ENCODE measurements at places on chromosomes 3 and 15.

GRCh38 chr15:81940467-81941451 lies 105.1 kb downstream of the MEX3B start:
- DNase-seq, result no peak

DNA sequence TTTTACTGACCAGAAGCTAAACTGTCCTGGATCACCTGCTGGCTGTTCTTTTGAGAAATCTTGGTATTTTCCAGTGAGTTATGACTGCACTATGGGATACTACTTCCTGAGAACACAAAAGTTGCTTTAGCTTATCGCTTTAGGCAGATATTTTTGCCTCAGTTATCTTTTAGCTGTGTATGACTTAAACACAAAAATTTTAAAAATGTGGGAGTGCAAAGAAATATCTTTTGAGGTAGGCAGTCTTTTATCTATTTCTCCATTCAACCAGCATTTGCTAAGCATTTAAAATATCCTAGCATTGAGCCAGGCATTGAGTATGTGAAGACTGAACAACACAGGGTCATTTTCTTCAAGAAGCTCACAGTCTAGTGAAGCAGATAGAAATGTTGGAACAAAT lies 981.9 kb downstream of the FHIT start:
- no peak for DNase-seq

GRCh38 chr3:153210660-153211059 lies 48.6 kb downstream of the RAP2B start:
- DNase-seq, result peak; percentile 32

DNA sequence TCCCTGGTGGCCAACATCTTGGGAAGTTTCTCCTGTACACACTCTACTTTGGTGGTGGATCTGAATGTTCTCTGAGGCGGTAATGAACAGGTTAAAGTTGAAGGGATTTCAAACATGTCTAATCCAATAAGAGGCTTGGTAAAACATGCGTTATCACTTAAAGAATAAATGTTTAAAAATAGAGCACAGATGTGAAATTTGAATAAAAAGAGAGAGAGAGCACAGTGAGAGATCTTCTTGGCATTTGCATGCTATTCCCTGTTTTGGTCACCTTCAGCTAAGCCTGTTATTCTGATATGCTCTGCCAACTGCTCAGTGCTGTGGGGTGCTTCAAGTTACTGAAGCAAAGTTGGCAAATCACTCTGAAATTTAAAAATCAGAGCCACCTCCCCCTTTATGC lies 237.7 kb upstream of the WNT5A start:
- no peak for DNase-seq

DNA sequence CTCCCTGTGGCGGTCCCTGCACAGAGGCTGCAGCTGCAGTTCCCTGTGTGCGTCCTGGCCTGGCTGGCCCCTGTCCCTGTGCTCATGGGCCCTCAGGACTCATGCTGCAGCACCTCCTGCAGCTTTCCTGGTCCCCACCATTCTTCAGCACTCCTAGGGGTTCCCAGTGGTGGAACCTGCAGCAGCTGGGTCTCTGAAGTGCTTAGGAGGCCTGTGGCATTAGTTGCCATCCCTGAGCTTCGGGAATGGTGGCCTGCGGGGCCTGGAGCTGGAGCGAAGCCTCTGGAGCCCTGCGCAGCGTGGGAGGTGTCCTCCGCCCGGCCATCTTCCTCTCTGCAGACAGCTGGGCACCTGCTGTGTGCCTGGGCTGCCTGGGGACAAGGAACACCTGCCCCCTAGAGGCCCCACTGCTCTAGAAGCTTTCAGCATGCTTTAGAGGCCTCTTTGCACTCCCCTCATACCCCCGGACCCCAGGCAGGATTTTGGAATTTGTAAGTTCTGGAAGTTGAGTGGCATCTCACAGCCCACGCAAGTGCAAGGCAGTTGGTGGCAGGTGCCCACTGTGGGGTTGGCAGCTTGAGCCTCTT lies 13.1 kb downstream of the PLXNA1 start:
- DNase-seq, result no peak

DNA sequence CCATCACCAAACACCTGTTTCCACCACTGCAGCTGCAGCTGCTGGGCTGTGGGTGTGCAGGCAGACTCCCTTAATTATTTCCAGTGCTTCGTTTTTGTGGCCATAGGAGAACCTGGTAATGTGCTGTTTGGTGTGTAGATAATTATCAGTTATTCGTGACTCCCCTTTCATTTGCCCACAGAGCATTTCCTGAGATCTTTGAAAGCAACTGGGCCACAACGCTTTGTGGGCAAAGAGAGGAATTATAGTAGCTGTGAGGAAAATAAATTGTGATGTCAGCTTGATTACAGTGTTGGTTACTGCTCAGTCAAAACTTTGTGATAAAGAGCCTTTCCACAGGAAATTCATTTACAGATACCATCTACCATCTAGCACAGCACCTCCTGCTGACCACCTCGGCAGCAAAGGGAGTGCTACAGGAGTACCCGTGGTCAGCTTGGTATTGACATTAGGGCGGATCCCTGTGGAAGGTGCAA lies 193.3 kb upstream of the SLCO3A1 start:
- peak; percentile 61 for DNase-seq

GRCh38 chr3:98969295-98969694 lies 67.8 kb upstream of the DCBLD2 start:
- no peak for DNase-seq

- peak; percentile 62 for DNase-seq
Measured at GRCh38 chr15:94231723-94232468, 535 bp downstream of the MCTP2 start.

DNA sequence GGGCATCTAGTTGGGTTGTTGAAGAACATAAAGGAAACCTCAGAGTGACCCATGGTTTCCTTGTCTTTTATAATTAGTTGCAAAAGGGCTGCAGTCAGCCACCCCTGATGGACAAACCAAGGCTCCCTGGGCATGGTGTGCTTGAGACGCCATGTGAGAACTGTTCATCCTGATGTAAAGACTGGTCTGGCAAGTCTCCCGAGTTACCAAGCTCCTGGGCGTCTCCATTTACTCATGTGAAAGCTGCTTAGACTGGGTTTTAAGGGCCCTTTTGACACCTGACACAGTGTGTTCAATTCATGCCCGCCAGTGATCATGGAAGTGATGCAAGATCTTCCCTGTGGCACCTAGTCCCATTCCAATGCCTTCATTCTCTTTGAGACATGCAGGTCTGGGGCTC lies 49.4 kb downstream of the GRK7 start:
- no peak for DNase-seq

DNA sequence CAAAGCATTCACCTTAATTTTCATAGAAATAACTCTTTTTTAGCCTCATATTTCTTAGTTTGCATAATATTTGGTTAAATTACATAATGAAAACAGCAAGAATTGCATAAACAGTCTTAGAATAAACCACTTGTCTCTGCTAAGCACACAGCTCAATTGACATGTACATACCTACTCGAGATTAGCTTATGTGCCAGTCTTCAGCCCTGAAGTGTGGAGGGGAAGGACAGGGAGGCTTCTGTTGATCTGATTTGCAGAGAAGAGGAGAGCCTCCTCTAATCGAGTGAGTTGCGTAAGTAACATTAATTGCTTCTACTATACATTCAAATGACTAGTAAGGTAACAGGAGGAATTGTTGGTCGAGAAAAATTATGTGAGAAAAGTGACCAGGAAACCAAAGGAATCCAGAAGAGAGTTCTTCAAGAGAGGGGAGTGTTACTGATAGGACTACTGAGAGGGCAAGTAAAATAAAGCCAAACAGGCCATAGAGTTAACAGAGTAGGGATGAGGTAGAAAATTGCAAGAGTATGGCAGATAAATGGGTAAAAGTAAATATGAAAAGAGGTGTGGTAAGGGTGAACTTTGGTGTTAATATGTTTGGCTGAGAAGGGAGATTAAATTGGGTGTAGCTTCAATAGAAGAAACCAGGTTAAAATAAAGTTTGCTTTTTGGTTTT lies 7.1 kb upstream of the GOLIM4 start:
- DNase-seq, result no peak

DNA sequence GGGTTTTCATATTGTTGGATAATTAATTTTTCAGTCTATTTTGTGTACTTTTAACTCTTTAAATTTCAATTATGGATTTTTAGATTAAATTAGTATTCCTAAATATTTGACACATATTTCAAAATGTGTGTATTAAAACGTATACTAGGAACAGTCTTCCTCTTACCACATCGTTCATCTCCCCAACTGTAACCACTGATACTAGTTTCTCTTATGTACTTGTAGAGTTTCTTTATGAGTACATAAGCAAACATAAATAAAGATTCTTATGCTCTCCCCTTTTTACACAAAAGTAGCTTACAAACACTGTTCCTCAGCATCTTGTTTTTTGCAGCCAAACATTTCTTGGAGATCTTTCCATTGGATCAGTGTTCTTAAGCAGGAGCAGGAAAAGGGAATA lies 45.9 kb downstream of the CMSS1 start:
- no peak for DNase-seq

GRCh38 chr3:65398953-65399352 lies 639.8 kb downstream of the MAGI1 start:
- DNase-seq, result no peak

- DNase-seq, result no peak
Measured at GRCh38 chr15:31125061-31125460, 23.5 kb upstream of the TRPM1 start.

DNA sequence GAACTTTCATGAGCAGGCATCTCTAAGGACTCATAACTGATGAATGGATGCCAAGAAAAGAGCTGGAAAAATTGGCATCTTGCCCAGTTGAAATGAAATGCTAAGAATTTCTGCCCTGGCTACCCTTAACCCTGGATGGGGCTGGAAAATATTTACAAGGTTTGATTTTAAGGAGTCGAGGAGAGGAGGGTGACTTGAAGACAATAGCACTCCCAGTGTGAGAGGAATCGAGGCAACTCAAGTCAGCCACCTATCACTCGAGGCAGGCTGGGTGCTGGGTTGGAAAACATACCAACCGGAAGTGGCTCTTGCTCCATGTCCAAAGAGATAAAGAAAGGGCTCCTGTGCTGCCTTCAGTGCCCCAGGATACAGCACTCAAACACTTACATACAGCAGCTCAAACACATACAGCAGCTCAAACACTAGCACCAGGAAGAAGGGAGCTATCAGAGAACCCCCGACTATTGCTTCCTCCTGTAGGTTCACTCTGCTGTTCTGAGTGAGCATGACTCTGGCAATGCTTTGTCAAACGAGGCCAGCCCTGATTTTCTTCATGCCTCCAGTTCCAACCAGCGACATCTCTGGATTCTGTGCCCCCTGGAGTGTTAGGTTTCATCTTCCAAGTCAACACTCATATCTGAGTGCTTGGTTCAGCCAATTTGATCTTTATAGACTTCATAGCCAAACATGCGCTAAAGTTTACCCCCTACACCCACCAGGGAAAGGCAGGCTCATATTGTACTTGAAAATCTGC lies 4.9 kb downstream of the PRICKLE2 start:
- no peak for DNase-seq

- DNase-seq, result no peak
Measured at GRCh38 chr3:196350067-196350466, 11.9 kb upstream of the TM4SF19 start.

DNA sequence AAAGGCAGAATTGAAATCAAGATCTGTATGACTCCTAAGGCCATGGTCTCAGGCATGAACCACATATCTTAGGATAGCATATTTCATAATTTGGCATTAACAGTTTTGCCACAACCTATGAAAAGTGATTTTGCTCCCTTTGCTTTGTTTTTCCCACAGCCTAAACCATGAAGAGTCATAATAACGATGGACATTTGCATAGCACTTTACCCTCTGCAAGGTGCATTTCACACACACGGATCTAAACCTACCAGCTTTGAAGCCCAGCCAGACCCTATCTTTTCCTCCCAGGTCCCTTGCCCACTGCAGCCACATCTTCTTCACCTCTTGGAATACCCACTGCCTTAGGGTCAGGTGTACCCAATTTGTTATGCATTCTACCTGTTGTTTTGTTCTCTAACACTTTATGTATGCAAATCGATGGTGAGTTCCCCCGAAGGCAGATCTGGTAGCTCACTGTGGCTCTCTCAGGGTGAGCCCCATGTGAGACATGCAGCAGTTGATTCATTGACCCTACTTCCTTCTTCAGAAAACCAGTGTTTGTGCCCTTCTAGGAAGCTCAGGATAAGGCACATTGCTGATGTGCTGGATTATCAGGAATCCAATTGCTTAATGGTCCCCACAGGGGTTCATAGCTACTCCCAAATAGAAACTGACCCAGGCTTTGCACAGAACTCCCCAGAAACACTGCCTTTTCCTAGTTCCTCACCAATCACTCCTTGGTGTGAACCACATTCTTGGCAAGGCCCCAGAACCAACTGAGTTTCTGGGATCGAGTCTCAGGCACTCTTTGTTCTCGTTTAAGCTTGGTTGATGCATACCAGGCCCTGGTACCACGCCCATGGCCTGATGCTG lies 8.7 kb downstream of the ARHGAP31 start:
- DNase-seq, result no peak

- DNase-seq, result no peak
Measured at GRCh38 chr15:32819448-32819847, 101.6 kb downstream of the GREM1 start.

- peak; percentile 10 for DNase-seq
Measured at GRCh38 chr3:182121401-182121800, 409.7 kb downstream of the SOX2 start.

DNA sequence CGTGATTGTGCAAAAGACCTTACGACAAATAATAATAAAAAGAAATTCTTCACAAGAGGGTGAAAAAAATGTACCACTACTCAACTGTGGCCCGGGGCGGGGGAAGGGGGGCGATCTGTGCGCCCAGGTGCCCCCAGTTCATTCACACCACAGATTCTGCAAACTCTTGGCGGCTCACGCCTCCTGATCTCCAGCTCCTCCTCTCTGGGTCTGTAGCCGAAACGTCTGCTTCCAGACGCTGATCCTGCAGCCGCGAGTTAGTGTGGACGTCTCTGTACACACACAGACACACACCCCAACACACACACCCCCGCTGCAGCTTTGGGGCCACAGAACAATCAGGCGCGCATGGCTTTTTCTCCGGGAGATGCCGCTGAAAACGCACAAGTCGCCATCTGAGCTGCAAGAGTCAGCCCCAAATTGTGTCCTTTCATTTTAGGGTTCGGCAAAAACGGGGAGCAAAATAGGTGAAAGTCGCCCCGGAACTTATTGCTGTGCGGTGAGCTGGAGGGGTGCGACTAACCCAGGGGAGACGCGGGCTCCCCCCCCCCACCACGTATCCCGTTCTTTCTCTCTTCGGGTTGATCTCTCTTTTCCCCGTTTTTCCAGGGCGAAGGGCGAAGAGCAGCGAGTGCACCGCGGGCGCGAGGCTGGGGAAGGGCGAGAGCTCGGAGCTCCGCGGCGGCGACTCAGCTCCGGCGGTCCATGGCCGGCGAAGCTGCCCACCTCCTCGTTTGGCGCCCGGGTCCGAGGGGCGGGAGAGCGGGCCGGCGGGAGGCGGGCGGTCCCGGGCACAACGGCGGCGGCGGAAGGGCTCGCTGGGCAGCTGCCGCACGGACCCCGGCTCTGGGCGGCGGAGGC lies 505 bp upstream of the WNT5A start:
- peak; percentile 77 for DNase-seq

GRCh38 chr3:158658889-158659288 lies 13.6 kb downstream of the LXN start:
- no peak for DNase-seq
